ENCODE measurements at places on chromosomes 5 and 9.

- no peak for DNase-seq
Measured at GRCh38 chr9:20632705-20633104, 10.4 kb upstream of the MLLT3 start.

GRCh38 chr5:124504081-124504916 lies 242.1 kb downstream of the ZNF608 start:
- DNase-seq: peak; percentile 13

DNA sequence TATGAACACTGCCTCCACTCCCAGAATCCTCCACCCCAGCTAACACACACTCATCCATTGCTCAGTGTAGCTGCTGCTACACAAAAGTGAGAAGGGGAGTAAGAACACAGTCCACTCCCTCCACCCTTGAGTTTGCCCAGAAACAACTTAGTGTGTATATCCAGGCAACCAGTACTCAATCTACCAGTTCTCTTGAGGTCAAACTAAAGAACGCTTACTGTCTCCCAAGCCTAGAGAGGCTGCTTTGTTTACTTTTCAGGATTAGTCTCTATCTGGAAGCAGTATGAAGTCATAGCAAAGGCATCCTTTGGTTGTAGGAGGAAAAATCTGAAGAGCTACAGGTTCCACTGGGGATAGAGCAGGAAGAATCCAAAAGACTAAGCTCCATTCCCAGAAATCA lies 296.3 kb downstream of the KCNN2 start:
- peak; percentile 12 for DNase-seq

DNA sequence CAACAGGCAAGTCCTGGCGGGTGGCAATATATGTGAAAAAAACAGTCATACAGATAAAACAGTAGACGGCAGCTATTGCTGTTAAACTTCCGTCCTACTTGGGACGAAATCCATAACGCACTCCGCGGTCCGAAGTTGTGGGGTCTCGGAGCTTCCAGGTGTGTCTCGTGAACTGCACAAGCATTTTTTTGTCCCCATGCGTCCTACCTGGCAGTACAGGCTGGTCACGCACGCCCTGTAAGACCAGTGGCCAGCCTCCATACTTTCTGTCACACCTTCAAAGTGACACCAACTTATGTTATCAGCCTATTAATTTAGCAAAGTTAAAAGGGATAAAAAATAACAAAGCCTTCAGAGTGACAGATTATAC lies 51.3 kb downstream of the TGFBI start:
- DNase-seq: no peak

DNA sequence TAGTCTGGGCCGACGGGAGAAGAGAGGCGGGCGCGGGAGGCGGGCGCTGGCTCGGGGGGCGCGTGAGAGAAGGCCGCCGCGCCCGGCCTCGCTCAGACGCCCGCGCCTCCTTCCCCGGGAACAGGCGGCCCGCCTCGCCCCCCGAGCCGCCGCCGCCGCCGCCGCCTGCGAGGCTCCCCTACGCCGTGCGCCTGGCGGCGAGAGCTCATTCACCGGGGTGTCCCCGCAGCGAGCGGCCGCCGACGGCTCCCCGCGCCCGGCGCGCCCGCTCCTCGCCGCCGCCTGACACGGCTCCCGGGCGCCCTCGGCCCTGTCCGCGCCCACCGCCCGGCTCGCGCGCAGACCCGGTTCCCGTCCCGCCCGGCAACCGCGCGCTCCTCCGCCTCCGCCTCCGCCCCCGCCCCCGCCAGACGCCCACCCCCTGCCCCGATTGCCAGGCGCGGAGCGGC lies at the start of gene GNAQ:
TSS of gene GNAQ (minus strand) at position 368 of the 449 bp plus-strand sequence. CDS start 576 bp downstream, outside the sequence.
- DNase-seq: no peak

DNA sequence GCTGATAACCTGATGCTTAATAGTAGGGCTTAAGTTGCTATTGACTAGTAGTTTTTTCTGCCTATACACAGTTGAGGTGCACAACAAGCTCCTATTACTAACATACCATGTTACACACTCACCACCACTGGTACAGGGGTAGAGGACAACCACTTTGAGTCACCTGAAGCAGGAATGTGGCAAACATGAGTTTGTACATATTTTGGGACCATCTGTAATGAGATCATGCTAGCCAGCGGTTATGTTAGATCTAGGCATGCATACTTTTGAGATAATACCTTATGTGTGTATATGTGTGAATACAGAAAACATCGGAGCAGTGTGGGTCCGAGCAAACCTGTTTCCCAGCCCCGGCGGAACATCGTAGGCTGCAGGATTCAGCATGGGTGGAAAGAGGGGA lies 72.8 kb upstream of the NXNL2 start:
- DNase-seq: peak; percentile 59

- DNase-seq: peak; percentile 52
Measured at GRCh38 chr5:163347671-163348070, 89.7 kb upstream of the CCNG1 start.

DNA sequence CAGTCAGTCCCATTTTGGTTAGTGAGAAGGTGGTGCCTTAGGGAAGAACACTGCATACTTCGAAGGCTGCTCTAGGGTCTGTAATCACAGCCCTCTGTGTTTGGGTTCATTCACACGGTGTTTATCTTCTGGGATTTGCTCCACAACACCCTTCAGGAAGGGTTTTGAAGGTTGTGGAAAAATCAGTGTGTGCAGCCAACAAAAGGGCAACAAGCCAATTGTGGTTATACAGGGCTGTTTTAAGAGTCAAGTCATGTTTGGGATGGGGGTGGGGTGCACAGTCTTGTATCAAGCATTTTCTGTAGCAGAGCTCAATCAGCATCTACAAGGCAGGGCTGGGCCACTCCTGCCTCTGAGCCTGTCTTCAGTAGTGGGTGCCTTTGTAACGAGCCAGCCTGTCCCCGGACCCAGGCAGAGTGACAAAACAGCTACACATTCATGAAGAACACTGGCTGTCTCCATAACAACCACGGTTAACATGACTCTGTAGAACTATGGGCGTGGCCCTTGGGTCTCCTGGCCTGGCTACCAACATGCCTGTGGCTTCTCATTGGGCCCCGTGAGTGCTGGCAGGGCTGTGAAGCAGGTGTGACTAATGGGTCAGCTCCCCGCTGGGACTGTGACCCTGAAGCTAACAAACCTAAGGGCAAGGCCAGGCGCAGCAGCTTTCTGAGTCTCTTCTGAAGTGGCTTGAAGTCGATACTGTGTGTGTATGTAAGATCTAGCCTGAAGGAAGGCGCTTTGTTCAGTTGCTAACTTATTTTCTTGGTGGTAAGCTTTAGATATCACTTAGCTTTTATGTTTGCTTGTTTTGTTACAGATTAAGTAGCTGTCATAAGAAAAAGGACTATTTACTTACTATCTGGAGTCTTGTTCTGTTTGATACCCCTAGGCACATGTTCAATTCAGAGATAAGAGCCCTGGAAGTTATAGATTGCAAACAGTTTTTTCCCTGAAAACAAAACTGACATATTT lies 27.9 kb upstream of the GOLM1 start:
- peak; percentile 100 for DNase-seq

DNA sequence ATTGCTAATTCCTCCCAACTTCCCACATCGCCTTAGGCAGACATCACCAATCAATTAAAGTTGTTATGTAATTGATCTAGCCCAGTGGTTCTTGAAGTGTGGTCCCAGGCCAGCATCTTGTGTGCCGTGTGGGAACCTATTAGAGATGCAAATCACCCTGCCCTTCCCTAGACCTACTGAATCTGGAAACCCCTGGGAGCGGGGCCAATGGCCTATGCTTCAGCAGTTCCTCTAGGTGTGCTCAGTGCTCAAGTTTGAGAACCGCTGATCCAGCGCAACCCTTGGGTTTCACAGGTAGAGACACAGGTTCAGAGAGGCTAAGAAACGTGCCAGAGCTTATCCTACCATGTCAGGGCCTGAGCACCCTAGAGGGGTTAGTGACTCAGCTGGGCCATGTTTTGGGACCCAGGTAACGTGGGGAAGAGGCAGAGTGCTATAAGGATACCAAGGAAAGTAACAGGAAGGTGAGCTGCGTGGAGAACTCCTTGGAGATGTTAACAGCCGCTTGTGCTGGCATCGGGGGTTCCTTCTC lies 4.4 kb downstream of the SLC34A1 start:
- DNase-seq: no peak

DNA sequence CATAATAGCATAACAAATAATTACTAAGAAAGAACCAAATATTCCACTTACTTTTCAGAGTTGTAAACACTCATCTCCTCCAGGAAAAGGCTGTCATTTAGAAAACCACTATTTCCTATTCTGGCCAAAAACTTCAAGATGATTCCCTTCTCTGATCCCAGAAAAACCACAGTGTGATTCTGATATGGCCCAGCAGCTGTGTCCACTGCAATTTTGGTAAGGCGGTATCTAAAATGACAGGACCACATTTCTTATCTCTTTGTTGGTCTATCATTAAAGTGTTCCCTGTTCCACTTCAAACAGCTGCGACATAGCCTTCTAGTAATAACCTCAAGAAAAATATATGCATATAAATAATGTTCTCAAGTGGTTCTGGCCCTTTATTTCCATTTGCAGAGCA lies 96.1 kb downstream of the SEMA6A start:
- no peak for DNase-seq

- no peak for DNase-seq
Measured at GRCh38 chr5:11407556-11408145, 496.6 kb downstream of the CTNND2 start.

- no peak for DNase-seq
Measured at GRCh38 chr9:122116448-122117173, 23.5 kb upstream of the TTLL11 start.

DNA sequence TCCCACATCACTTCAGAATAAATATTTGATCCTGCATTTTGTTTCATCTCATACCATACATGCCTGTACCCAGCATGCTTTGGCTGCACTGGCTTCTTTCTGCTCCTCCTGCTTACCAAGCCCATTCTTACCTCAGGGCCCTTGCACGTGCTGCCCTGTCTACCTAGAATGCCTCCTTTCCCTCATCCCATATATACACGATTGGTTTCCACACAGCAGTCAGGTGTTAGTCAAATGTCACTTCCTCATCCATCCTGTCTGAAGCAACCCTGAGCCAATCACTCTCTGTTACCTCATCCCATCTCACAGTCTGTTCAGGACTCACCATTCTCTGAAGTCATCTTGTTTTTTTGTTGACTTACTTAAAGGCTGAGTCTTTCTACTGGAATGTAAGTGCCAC lies 30.3 kb downstream of the CAST start:
- DNase-seq: peak; percentile 17

DNA sequence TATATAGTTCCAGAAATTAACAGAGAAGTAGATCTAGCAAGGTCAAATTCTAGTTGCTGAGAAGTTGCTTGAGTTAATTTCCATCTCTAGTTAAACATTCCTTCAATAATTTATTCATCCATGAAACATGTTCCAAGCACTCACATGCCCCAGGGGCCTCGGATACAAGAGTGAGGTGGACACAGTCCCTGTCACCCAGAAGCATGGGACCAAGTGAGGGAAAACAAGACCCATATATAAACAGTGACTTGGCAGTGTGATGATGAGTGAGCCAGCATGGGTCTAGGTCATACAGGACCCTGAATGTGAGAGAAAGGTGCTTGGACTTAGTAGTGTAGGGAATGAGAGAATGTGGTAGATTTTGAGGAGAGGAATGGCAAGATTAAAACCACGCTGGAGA lies 216.9 kb downstream of the TTLL11 start:
- peak; percentile 69 for DNase-seq

- DNase-seq: no peak
Measured at GRCh38 chr5:64794053-64794770, 25.5 kb downstream of the CWC27 start.

DNA sequence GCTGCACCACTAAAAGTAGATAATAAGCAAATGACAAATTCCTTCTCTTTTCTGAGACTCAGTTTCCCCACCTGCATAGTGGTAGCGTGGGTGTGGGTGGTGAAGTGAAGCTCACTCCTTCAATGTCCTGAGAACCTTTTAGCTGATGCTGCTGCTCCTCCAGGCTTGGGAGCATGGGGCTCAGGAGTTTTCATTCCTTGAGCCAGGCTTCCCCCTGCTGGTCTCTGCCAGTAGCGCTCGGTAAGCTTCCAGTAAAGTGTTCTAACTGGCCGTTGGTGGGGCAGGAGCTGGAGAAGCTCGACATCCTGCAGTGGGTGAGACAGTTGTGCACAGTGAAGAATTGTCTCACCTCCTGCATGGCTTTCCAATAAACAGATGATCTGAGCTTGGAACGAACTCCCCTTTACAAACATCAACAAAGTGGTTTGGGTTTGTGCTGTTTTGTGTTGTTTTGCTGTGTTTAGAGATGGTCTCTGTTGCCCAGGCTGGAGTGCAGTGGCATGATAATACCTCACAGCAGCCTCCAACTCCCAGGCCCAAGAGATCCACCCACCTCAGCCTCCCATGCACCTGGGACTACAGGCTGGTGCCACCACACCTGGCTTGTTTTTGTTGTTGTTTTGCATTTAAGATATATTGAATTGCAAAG lies 34.6 kb downstream of the SPARC start:
- peak; percentile 79 for DNase-seq

GRCh38 chr5:109694451-109694891 lies 4.7 kb downstream of the MAN2A1 start:
- peak; percentile 50 for DNase-seq

GRCh38 chr9:38022203-38022895 lies 46.7 kb downstream of the SHB start:
- DNase-seq: no peak

DNA sequence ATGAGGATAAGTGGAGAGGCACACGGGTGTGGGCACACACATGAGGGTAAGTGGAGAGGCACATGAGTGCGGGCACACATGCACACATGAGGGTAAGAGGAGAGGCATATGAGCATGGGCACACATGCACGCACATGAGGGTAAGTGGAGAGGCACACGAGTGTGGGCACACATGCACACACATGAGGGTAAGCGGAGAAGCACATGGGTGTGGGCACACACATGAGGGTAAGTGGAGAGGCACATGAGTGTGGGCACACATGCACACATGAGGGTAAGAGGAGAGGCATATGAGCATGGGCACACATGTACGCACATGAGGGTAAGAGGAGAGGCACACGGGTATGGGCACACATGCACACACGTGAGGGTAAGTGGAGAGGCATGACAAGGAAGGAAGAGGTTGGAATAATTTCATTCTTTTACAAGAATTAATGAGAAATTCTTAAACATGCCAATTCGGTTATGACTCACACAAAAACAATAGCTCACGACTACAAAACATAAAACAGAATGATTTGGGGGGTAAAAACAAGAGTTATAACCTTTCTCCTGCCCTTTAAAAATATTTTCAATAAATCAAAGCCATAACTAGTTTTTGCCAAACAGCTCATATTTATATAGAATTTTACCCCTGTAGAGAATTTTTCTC lies 67.5 kb downstream of the APBA1 start:
- peak; percentile 12 for DNase-seq

GRCh38 chr9:87880116-87880515 lies 2.6 kb upstream of the SPATA31E1 start:
- no peak for DNase-seq

DNA sequence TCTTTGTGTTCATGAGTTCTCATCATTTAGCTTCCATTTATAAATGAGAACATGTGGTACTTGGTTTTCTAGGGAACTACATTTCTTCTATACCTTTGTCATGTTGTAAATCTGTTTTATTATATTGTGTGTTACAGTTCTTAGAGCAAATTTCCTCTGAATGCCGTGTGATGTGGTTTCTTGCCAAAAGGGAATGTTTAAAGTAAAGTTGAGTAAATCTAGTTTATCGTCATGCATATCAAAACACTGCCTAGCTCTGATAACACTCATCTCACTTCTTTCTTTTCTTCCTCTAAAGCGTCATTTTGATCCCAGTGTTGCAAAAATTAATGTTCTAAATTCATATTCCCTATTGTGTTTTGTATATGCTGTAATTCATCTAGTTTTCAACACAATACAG lies 295.4 kb upstream of the HAPLN1 start:
- DNase-seq: no peak

- peak; percentile 78 for DNase-seq
Measured at GRCh38 chr5:172293054-172293744, 9.6 kb upstream of the UBTD2 start.

Data from M059J (cell line).